ENCODE measurements at places on chromosomes 3 and 15.
A peak's percentile ranks its signal among the peaks of the same experiment; 100 is the strongest.

DNA sequence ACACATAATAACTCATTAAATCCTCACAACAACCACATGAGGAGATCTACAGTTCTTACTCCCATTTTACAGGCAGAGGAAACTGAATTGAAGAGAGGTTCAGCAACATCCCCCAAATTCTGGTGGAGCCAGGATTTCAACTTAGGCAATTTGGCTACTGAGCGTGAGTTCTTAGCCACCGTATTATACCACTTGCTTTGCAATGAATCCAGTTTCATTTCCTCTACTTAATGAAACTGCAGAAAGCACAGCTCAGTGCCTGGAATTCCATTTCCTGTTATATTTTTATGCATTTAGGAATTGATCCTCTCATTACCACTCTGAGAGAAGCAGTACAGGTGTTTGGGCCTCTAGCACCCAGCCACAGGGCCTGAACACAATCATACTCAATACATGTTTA lies 4.3 kb downstream of the ZNF860 start:
- DNase-seq, result no peak

DNA sequence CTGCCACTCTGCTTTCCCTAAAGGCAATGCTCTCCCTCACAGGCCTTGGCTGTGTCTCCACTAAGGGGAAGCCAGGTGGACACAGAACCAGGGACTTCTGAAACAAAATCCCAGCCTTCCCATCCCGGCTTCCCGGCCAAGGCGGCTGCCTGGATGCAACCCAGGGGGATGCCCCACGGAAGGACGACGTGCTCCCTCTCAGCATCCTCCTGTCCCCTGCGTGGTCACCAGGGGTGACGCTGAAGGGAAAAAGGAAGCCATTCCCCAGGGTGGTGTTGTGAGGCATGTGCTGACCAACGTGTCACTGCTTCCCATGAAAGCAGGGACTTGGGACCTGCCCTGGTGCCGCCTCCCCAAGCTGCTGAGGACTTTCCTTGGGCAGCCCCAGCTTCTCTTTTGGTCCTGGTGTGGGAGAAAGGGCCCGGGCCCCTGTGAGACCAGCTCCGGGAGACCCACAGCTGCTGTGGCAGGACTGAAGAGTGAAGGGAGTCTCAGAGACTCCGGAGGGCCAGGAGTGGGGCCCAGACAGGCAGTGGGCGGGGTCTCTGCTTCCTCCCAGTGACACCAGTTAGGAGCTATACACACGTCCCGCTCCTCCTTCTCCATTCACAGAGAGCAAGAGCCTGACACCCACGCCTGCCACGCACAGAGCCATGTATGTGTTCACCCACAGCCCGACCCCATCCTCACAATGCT lies 139.2 kb downstream of the NUP210 start:
- DNase-seq, result no peak

- no peak for DNase-seq
These were observed 2.3 kb upstream of the BMF start for GRCh38 chr15:40110866-40111550.

DNA sequence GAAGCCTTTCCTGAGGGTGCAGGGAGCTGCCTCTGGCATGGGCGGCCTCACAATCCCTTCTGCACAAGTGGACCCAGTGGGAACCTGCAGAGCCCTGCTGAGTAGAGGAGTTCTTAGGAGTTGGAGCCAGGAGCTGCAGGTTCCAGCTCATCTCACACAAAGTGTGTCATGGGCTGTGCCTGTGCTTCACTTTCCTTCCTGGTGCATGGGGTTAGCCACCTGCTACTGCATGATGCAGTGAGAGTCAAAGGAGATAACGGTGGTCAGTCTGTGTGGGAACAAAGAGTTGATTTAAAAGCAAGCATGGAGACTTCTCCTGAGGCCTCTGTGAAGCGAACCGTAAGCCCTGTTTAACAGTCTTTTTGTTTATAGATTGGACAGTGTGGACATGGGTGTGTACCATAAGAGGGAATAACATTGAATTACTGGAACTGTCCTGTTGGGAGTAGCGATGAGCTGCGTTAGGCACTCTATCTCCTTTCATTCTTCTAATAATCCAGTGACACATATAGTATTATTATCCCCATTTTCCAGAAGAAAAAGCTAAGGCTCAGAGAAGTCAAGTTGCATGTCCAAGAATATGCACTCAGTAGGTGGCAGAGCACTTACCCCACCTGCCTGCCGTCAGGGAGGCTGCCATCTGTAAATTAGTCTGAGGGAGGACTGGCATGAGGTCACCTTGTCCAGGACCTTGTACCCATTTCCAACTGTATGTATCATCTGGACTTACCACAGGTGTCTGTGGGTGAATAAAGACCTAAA lies 68.7 kb upstream of the PRR23C start:
- DNase-seq, result peak; percentile 13

- no peak for DNase-seq
These were observed 204.6 kb downstream of the ZIC1 start for GRCh38 chr3:147613725-147614124.

DNA sequence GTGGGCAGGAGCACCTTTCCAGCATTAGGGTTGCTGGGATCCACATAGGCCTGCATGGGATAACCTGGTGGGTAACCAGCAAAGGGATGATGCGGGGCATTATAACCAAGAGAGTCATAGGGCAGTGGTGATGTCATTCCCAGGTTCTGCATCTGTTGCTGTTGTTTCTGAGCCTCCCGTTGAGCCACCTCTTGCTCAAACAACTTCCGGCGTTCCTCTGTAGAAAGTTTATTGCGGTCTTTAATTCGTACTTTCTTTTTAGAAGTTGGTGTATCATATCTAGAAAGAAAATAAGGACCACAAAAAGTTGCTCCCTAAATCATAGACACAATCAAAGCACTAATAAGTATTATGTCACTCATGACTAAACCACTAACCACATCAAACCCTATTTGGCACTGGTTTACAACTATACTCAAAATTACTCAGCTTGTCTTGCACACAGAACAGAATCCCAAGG lies 77.8 kb downstream of the NBEAL2 start:
- peak; percentile 80 for DNase-seq

DNA sequence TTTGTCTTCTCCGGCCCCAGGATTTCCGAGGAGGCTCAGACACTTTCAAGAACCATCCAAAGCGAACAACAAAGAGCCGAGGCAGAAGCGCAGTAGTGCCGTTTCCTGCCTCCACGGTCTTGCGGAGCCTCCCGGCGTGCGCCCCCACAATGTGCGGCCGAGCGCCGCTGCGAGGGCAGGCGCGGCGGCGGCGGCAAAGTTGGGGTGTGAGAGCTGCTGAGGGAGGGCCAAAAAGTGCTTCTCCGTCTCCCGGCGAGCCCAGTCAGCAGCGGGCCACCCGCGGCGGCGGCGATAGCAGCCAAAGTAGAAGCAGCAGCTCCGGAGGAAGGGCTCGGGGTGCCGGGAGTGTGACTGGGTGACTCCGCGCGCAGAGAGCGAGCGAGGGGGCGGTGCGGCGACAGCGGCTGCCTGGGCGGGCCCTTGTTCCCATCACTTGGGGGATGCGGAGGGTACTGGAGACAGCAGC lies 749.1 kb downstream of the ROBO1 start:
- peak; percentile 3 for DNase-seq

- no peak for DNase-seq
These were observed 667.7 kb downstream of the MAGI1 start for GRCh38 chr3:65371053-65371452.

GRCh38 chr15:73851689-73852088 lies 21.7 kb upstream of the TBC1D21 start:
- DNase-seq, result peak; percentile 51

DNA sequence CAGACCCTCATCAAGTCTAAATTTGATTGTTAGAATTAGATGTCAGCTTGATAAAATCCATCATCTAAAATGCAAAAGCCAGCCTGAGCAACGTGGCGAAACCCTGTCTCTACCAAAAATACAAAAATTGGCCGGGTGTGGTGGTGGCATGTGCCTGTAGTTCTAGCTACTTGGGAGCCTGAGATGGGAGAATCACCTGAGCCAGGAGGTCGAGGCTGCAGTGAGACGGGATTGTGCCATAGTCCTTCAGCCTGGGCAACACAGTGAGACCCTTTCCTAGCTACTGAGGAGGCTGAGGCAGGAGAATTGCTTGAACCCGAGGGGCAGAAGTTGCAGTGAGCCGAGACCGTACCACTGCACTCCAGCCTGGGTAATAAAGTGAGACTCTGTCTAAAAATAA lies 69.5 kb downstream of the MYO1E start:
- no peak for DNase-seq

GRCh38 chr3:100213891-100214573 lies 46.8 kb upstream of the TBC1D23 start:
- DNase-seq, result no peak

DNA sequence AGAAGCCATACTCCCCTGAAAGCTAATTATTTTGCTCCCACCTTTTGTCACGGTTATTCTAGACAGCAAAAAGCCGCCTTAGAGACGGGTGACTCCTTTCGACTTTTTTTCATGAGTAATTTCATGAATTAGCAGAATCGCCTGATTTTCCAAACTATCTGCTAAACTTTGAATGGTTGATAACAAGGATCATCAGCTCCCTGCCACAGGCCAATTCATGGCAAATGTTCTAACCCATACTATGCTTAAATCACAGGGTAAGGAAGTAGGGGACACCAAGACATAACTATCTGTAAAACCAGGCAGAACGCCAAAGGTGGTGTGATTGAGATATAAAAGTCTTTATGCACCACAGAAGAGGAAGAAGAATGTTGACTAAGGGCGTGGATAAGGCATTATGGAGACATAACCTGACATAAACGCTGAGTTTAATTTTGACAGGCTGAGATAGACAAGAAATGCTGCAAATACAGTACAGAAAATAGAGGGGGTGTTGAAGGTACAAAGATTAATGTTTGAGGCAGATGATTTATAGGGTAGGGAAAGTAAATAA lies 891 bp upstream of the DMXL2 start:
- no peak for DNase-seq

DNA sequence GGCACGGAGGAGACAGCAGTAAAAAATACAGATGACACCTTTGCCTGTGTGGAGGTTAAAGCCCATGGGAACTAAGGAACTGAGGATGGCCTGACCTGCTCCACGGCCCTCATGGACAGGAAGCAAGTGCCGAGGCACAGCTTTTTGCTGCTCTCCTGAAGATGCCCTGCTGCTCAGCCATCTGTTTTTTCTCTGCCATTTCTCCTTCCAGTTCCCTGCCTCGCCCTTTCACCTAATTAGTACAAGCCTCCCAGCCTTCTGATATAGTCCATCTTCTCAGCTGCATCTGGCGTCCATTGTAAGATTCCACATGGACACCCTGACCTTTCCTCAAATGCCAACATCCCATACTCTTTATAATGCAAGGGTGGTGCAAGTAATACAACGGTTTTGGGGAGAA lies 11.8 kb upstream of the CXCR6 start:
- no peak for DNase-seq

- no peak for DNase-seq
These were observed 18.7 kb downstream of the DNAJC13 start for GRCh38 chr3:132435911-132436425.

DNA sequence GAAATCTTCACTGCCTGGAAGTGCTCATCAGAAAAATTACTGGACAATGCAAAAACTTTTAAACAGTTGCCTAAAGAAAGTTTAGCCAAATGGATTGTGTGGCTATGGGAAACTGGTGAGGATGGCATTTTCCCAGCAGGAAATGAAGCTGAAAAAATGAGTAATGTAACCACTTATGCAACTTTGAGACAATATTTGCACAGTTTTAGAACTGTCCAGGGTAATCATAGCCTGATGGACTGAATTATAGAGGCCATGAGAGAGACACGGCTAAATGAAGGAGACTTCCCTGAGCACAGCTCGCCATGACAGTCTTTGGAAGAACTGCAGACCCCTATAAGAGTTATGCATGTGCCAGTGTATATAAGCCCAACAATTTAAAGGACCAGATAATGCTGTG lies 881.5 kb downstream of the VGLL3 start:
- DNase-seq, result no peak

- DNase-seq, result no peak
These were observed 153.2 kb upstream of the NR2F2 start for GRCh38 chr15:96177279-96177678.

GRCh38 chr3:52136513-52136912 lies 17.7 kb downstream of the POC1A start:
- DNase-seq, result no peak

DNA sequence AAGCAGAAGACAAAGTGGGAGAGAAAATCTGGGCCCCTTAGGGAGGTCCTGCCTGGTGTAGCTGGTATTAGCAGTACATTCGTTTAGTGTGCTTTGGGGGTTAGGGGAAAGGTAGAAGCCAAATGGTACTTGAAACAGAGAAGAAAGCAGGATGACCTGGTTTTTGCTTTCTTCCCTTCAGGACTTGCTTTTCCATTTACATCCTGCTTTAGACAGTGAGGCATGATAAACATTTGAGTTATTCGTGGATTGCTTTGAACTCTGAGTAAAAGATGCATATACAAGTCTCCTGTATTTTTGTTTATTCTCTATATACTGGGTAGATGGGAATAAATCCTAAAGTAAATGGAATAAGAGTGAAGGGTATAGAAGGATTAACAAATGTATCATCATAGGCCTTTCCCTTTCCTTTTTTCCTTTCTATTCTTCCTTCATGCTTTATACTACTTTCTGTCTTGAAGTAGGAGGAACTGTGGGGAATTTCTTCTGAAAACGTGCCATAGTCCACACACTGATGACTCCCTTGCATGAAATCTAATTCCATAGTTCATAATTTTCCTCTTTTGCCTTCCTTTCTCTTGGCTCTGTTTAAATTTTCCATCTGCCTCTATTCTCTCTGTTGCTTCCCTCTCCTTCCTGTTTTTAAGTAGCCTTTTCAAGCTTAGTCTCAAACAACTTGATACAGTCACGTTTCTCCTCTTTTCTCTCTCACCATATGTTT lies 139.5 kb upstream of the RBMS3 start:
- no peak for DNase-seq

DNA sequence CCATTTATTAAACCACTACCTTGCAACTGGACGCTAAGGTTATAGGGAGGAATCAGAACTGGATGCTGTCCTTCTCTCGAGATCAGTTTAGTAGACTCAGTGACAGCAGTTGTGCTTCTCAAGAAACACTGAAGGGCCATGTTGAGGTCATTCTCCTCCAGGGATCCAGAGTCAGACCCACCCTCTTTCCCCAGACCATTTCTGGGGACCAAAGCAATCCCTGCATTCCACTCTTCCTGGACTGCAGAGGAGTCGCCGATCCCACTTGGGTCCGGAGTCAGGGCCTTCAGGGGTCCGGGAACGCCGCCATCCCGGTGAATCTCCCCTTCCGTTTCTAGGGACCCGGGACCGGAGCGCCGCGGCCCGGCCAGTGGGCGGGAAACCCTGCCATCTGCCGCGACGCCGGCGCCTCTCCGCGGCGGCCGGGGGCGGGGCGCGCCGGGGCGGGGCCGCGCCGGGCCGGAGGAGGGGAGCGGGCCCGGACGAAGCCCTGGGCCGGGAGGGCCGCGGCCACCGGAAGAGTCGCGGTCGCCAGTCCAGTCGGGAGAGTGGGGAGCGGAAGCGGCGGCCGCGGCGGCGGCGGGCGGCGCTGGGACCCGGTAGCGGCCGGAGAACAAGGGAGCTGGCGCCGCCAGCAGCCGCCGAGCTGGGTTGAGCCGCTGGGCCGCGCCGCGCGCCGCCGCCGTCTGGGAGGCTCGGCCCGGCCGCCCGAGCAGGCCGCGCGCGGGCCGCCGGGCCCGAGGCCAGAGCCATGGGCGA lies at the start of gene DVL3:
DVL3 (plus strand) TSS at position 493 of the 759 bp plus-strand sequence; CDS start at position 752, 259 bp downstream.
- DNase-seq, result peak; percentile 61

Measured in activated CD4-positive, alpha-beta T cell treated with anti-CD3 and anti-CD28 coated beads, Interleukin-2, Interleukin-6, amounts not matched to agents 100 ng/mL and 50 ng/mL, durations not matched to agents 16 hours and 8 hours (primary cell).